ENCODE measurements at places on chromosomes 1 and 21. TPM values are rescaled to one million over a fixed set of nuclear protein-coding genes. Genes with fewer than 3 reads are reported as not detected.

The CELA2A gene
- polyA plus RNA-seq, result 0.46 TPM

The AMY2A gene
- polyA plus RNA-seq, result 0.18 TPM

The DNASE2B gene
- polyA plus RNA-seq, result 0.09 TPM

The MIER1 gene
- polyA plus RNA-seq, result 41.1 TPM

GRCh38 chr1:161791904-161792655, 26.0 kb downstream of the ATF6 start:
- DNase-seq, result no peak

- no peak for DNase-seq
These were observed 16.8 kb downstream of the DUSP10 start for GRCh38 chr1:221724931-221725605.

- DNase-seq, result no peak
These were observed 369.1 kb downstream of the SIPA1L2 start for GRCh38 chr1:232260861-232261260.
